ENCODE measurements at places on chromosomes 6 and 20.
A peak's percentile ranks its signal among the peaks of the same experiment; 100 is the strongest.

DNA sequence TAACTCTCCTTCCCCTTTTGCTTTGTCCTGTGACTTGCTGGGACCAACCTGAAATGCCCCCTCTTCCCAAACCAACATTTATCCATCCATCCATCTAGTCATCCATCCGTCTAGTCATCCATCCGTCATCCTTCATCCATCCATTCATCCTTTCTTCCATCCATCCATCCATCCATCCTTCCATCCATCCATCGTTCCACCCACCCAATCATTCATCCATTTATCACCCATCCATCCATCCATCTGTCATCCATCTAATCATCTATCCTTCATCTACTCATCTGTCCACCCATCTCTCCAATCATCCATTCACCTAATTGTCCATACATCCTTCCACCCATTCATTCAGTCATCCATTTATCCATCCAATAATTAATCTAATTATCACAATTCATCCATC, 92.7 kb downstream of the EDN3 start:
- no peaks in the 10 kb centered on the region for H3K36me3 ChIP-seq
- no peak overlapping the region for H3K27ac ChIP-seq
- DNase-seq: no peak
- peaks cover 3% of the 10 kb centered on the region for H3K27me3 ChIP-seq
- H3K4me3 ChIP-seq: no peak overlapping the region
- no peaks in the 10 kb centered on the region for H3K4me1 ChIP-seq

- H3K4me1 ChIP-seq: no peaks in the 10 kb centered on the region
- DNase-seq: no peak
- no peak overlapping the region for H3K4me3 ChIP-seq
- no peak overlapping the region for H3K27ac ChIP-seq
- H3K27me3 ChIP-seq: no peaks in the 10 kb centered on the region
- no peaks in the 10 kb centered on the region for H3K36me3 ChIP-seq
Measured at GRCh38 chr6:34964564-34964963, 75.5 kb downstream of the ANKS1A start.

DNA sequence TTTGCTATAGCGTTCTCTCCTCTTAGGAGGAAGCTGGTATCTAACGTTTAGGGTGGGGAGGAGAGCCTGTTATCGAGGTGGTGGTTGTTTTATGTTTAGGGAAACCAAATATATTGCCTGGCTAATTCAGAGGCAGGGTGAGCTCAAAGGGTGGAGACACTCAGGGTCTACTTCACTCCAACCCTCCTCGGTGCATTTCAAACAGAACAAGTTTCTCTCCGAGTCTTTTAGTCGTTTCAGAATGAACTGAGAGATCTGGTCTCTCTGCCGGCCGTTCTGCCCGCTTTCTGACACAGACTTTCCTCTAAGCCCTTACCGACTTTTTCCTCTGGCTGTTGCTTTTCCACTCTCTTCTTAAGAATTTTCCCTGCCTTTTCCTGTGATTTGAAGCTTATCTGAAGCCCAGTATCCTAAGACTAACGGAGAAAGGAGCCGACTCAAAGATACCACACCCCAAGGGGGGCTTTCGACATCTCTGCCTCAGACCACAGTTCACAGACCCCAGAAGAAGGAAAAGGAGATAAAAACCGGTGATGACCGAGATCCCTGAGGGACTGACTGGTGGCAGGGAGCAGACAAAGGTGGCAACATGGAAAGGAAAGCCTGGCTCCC, 865 bp downstream of the STK38 start:
- H3K27ac ChIP-seq: peak overlapping the region; percentile 95
- DNase-seq: peak; percentile 34
- H3K27me3 ChIP-seq: no peaks in the 10 kb centered on the region
- H3K4me1 ChIP-seq: no peaks in the 10 kb centered on the region
- H3K4me3 ChIP-seq: peak overlapping the region; percentile 80
- no peaks in the 10 kb centered on the region for H3K36me3 ChIP-seq

GRCh38 chr20:44700306-44700705, 14.9 kb upstream of the CCN5 start:
- H3K36me3 ChIP-seq: no peaks in the 10 kb centered on the region
- H3K4me3 ChIP-seq: no peak overlapping the region
- no peak for DNase-seq
- no peak overlapping the region for H3K27ac ChIP-seq
- no peaks in the 10 kb centered on the region for H3K4me1 ChIP-seq
- H3K27me3 ChIP-seq: no peaks in the 10 kb centered on the region

DNA sequence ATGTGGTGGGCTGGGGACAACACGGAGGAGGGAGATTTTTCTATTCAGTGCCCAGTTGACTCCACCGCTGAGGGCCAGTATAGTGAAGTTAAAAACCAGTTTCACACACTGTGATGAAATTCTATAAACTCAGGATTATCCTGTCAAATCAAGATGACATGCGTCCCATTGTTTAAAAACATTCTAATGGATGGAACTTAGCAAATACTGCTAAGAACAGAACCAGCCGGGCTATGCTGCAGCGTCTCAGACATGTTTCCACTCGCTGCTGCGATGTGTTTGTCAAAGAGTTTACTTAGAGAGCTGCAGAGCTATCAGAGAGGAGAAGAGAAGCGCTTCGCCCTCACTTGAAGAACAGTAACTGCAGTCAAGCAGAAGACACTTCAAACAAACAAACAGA, 212.6 kb upstream of the FOXQ1 start:
- H3K4me3 ChIP-seq: no peak overlapping the region
- no peaks in the 10 kb centered on the region for H3K4me1 ChIP-seq
- H3K27me3 ChIP-seq: no peaks in the 10 kb centered on the region
- H3K27ac ChIP-seq: no peak overlapping the region

GRCh38 chr6:158475344-158476302, 84.3 kb upstream of the TMEM181 start:
- H3K27me3 ChIP-seq: no peaks in the 10 kb centered on the region
- H3K4me1 ChIP-seq: no peaks in the 10 kb centered on the region
- no peak overlapping the region for H3K27ac ChIP-seq
- H3K36me3 ChIP-seq: no peaks in the 10 kb centered on the region

- H3K27ac ChIP-seq: no peak overlapping the region
- no peak overlapping the region for H3K4me3 ChIP-seq
- H3K36me3 ChIP-seq: no peaks in the 10 kb centered on the region
- no peaks in the 10 kb centered on the region for H3K27me3 ChIP-seq
Measured at GRCh38 chr6:40353967-40354452, 233.2 kb downstream of the LRFN2 start.

DNA sequence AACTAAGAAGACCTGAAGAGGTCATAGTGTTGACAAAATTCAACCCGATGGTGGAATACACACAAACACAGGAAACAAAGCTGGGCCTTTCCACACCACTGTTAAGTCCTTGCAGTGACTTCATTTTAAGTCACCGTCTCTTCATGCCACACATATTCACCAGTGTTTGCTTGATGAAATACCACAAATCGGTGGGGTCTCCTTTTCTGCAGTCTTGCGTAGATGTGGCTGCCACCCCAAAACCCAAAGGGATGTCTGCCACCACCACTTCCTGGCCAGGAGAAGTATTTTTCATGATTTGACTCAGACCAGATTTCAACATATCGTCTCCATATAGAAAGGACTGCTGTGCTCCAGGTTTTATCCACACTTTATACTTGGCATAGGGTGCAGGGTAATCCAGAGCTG, 11.0 kb upstream of the COL10A1 start:
- no peak overlapping the region for H3K27ac ChIP-seq
- no peaks in the 10 kb centered on the region for H3K4me1 ChIP-seq
- H3K27me3 ChIP-seq: no peaks in the 10 kb centered on the region
- no peak overlapping the region for H3K4me3 ChIP-seq

DNA sequence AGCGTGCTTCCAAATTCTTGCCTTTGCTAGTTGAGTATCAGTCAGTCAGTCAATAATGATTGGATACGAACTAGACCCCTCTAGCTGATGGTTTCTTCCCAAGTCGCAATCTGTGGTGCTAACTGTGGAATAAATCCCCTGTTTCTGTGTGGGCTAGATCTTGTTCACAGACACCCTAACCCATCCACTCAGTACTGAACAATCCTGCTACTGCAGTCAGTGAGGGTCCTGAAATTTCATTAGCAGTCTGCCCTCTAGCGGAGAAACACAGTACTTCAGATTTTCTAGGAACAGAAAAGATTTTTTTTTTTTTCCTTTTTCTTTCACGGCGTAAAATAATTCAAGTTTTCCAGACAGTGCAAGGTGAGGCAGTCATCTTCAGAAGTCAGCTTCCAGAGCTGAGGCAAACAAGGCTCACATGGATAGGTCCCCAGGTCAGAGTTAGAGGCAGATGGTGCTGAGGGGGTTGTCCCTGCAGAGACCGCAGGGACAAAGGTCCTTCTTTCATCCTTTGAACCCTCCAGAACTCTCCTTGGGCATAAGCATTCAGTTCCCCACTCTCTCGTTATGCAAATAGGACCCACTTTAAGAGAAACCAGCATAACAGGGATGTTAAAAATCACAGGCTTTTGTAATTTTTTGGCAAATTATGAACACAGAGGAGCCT, 119.6 kb downstream of the SCML4 start:
- no peaks in the 10 kb centered on the region for H3K36me3 ChIP-seq
- no peak for DNase-seq
- no peaks in the 10 kb centered on the region for H3K27me3 ChIP-seq
- H3K4me1 ChIP-seq: no peaks in the 10 kb centered on the region
- H3K27ac ChIP-seq: no peak overlapping the region
- H3K4me3 ChIP-seq: no peak overlapping the region

DNA sequence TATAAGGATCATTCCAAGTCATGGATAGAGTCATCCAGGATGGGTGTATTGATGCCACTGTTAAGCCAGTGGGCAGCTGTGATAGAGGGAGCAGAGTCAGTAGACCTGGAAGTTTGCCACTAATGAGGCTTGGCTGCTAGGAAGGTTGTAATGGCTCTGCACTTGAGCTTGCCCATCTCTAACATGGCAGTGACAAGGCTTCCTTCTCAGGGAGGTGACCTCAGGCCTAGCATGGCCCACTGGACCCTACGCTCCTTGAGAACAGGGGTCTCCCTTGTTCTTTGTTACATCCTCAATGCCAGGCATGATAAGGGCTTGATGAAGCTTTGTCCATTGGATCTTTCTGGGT, 155.1 kb downstream of the CD83 start:
- H3K27me3 ChIP-seq: no peaks in the 10 kb centered on the region
- no peak overlapping the region for H3K27ac ChIP-seq
- H3K36me3 ChIP-seq: no peaks in the 10 kb centered on the region

GRCh38 chr20:19120569-19120968, 91.9 kb upstream of the SLC24A3 start:
- DNase-seq: no peak
- no peaks in the 10 kb centered on the region for H3K27me3 ChIP-seq
- H3K27ac ChIP-seq: no peak overlapping the region
- H3K36me3 ChIP-seq: no peaks in the 10 kb centered on the region
- H3K4me3 ChIP-seq: no peak overlapping the region
- H3K4me1 ChIP-seq: no peaks in the 10 kb centered on the region

- no peak overlapping the region for H3K4me3 ChIP-seq
- no peak overlapping the region for H3K27ac ChIP-seq
- H3K4me1 ChIP-seq: peaks cover 4% of the 10 kb centered on the region
- no peaks in the 10 kb centered on the region for H3K27me3 ChIP-seq
Measured at GRCh38 chr6:139147628-139148027, 12.7 kb downstream of the HECA start.

GRCh38 chr6:51535327-51535726, 552.1 kb downstream of the PKHD1 start:
- DNase-seq: no peak
- H3K4me3 ChIP-seq: no peak overlapping the region
- no peaks in the 10 kb centered on the region for H3K4me1 ChIP-seq
- no peaks in the 10 kb centered on the region for H3K27me3 ChIP-seq

- H3K36me3 ChIP-seq: no peaks in the 10 kb centered on the region
- DNase-seq: no peak
- H3K27me3 ChIP-seq: no peaks in the 10 kb centered on the region
- H3K4me3 ChIP-seq: no peak overlapping the region
Measured at GRCh38 chr6:7258231-7258763, 54.7 kb downstream of the SSR1 start.

- H3K27me3 ChIP-seq: peaks cover 24% of the 10 kb centered on the region
- peaks cover 5% of the 10 kb centered on the region for H3K4me1 ChIP-seq
- H3K4me3 ChIP-seq: no peak overlapping the region
- no peak overlapping the region for H3K27ac ChIP-seq
Measured at GRCh38 chr6:123804014-123804786, 535 bp downstream of the NKAIN2 start.

DNA sequence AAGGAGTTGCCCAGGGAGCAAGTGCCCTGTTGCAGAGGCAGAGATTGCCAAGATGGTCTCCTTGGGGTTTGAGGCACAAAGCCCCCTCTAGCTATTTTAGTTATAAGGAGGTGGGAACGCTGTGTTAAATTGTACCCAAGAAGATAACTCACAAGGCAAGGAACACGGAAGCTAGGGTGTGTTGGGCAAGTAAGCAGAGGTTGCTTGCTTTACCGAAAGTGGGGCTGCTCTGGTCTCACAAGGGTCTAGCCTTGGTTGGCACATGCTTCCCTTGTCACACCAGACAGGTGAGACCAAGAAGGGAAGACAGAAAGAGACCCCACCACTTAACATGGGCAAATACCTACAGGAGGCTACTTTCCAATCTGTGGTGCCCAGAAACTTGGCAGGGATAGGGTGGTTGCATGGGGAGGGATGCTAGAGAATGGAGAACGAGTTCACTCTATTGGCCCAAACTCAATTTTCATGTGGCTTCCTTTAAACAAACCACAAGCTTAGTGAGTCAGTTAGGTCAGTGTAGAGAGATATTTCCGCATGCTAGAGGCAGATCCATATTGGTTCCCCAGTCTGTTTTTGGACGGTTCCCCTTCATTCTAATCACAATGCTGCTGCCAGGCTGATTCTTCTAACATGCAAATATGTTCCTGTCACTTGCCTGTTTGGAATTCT, 42.4 kb downstream of the PLAGL1 start:
- H3K4me1 ChIP-seq: peaks cover 4% of the 10 kb centered on the region
- no peak overlapping the region for H3K4me3 ChIP-seq
- H3K36me3 ChIP-seq: no peaks in the 10 kb centered on the region
- H3K27ac ChIP-seq: no peak overlapping the region
- no peak for DNase-seq

DNA sequence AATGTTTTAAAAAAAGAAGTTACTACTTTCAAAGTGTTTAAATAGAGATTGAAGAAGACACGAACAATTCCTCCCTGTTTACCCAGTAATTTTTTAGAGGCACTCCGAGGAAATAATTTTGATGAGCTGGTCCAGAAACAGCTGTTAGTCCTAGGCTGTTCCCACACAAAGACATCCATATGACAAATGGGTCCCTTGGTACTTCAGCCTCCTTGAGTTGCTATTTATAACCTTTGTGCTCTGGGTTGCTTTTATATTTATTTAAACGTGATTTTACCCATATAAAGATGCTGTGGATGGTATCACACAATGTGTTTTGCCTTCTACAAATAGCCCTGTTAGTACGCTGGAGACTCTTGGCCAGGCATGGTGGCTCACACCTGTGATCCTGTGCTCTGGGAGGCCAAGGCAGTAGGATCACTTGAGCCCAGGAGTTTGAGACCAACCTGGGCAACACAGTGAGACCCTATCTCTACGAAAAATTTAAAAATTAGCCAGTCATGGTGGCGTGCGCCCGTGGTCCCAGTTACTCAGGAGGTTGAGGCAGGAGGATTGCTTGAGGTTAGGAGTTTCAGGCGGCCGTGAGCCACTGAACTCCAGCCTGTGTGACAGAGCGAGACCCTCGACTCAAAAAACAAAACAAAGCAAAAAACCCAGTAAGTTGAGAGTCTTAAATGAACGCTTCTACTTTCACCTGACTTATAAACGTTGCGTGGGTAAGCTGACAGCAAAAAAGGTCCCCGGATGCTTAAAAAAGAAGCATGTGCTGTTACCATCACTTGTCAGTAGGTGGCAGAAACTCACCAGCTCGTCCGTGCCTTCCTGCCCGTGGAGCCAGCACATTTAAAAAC, 56.9 kb upstream of the ARMH2 start:
- H3K4me3 ChIP-seq: no peak overlapping the region
- peak; percentile 57 for DNase-seq
- no peak overlapping the region for H3K27ac ChIP-seq
- H3K4me1 ChIP-seq: peaks cover 6% of the 10 kb centered on the region
- no peaks in the 10 kb centered on the region for H3K27me3 ChIP-seq
